ENCODE measurements at places on chromosomes 6 and 20.

DNA sequence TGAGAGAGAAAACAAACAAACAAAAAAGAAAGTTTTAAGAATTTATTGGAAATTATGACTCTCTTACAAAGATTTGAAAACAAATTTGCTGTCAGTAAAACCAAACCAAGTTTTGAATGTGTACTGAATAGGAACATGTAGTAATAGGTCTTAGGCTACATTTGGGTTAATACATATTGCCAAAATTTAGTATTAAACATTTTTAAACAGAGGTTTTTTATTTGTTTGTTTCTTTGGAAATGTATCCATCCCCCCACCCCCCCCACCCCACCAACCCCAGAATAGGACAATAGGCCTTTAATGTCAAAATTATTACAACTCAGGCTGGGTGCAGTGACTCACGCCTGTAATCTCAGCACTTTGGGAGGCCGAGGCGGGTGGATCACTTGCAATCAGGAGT is 2.5 kb downstream of the C6orf118 start:
- no peak for DNase-seq

DNA sequence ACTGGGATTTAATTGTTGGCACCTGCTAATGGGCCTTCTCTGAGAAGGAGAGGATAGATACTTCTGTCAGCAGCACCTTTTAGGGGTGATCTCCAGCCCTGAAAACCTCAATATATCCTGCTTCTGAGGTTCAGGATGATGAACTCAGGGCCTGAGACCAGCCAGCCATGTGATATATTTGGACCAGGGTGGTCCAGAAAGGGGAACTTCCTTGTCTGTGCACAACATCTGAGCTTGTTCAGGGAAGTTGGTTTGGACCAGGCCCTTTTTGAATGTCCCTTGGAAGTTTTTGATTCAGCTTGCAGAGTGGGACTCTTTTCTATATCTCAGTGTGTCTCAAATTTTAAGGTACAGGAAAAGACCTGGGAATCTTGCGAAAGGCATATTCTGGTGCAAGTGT is 85.8 kb downstream of the GFRA4 start:
- no peak for DNase-seq

- DNase-seq, result no peak
Observed at GRCh38 chr6:35071347-35071994, 69.7 kb downstream of the TCP11 start.

- DNase-seq, result no peak
Observed at GRCh38 chr6:160305926-160306713, 42.1 kb upstream of the SLC22A3 start.

DNA sequence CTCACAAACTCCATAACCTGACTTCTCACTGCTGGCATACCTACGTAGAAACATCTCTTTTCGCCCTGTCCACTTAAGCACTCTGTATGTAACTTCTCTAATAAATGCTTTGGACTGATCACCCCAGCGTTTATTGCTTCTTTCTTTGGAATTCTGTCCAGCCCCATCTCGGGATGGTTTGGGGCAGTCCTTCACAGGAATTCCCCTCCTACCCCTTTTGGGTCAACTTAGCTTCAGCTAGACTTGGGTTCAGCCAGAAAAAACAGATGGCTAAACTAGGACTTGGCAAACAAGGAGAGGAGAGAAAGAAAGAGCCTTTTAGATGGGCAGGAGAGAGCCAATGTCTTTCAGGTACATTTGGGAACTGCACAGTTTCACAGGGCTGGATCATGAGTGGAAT is 3.9 kb upstream of the LTV1 start:
- no peak for DNase-seq

- DNase-seq, result no peak
Observed at GRCh38 chr6:141513830-141514229, 618.9 kb upstream of the GJE1 start.

DNA sequence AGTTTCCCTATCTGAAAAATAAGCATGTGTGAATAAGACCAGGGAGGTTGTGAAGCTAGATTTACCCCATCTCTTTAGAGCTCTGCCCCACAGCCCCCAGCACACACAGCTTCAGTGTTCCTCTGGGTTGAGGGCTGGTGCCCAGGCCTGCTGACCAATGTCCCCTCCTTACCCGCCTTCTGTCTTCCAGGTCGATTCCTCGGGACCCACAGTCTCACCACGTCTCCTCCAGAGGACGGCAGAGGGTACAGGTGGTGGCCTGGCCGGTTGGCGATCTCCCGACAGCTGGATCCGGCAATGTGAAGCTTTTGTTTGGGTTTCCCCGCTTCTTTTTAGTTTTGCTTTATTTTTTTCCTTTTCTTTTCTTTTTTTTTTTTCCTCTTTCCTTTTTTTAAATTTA is 42.0 kb downstream of the STK35 start:
- DNase-seq, result no peak

DNA sequence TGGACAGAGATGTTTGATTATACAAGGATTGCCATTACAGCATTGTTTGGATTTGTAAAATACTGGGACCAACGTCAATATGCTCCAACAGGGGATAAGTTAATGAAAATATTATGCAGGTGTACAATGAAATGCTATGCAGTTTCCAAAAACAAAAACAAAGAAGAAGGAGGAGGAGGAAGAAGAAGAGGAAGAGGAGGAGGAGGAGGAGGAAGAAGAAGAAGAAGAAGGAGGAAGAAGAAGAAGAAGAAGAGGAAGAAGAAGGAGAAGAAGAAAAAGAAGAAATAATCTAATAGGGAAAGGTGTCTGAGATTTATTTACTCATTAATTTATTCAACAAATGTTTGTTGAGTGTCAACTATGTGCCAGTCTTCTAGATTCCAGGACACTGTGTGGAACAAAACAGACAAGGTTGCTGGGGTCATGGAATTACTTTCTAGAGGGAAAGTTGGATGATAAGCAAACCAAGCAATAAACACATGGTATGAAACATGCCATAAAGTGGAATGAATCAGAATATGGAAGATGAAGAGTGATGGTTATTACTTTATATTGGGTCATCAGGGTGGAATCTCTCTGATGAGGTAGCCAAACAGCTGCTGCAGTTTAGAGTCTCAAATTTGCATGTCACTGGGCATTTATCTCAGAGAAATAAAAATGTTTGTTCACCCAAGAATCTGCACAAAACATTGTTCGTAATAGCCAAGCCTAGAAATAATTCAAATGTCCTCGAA is 6.3 kb upstream of the TRIM27 start:
- DNase-seq, result no peak

DNA sequence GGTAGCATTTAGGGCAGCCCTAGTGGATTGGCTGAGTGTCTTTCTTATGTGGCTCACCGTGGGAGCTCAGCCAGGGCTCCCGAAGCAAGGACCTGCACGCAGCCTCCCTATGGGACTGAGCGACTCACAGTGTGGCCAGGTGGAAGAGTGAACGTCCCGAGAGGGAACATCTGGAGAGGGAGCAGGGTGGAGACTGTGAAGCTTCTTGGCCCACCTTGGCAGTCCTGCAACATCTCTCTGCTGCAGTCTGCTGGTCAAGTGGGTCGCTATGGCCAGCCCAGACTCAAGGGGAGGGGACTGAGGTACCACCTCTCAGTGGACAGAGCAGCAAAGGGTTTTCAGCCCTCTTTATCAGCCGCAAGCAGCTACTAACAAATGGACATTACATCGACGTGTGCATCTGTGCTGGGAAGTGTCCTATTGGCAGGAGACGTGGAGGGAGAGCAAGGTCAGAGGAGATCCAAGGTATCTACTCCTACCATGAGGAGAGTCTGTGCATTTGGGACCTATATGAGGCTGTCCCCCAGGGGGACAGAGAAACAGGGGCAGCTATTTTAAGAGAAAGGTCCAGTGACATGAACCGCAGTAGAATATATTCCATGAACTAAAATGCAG is 49.0 kb upstream of the NXT1 start:
- DNase-seq, result no peak

- no peak for DNase-seq
Observed at GRCh38 chr20:5061213-5061612, 58.5 kb downstream of the PCNA start.

- DNase-seq, result no peak
Observed at GRCh38 chr6:68559716-68560115, 75.4 kb upstream of the ADGRB3 start.

DNA sequence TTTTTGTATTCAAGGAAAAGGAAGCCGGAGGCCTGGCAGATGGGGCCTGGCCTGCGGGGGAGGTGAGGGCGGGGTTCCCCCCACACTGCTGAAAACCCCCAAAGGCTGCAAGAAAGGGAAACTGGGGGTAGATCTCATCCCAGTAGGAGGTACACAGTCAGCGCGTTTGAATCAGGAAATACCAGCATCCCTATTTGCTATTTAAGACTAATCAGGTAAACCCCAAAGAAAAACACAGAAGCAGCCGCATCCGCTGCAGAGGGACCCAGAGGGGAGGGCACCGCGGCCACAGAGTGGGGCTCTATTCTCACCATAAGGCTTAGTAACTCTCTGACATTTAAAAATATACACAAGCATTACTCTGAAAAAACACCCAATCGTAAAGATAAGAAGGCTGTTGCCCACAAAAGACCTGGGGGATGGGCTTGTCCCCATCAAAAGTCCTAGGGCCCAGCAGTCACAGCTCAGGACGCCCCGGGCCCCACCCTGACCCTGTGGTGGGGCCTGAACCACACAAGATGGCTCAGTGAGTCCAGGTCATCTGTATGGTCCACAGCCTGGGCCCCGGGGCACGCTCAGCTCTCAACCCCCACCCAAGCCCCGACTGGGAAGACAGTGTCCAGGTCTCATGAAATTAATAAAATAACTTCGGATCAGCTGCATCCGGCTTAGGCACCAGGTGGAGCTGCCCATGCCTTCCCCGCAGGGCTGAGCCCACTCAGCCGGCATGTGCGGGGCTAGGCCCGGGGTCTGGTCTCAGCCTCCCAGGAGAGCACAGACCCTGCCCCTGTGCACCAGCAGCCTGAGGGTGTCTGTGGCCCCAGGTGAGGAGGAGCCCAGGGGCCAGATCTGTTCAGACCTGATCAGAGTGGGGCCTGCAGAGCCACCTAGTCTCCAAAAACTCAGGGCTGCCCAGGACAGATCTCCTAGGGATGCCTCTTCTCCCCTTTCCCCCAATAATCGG is 31.0 kb downstream of the KCNQ2 start:
- no peak for DNase-seq

DNA sequence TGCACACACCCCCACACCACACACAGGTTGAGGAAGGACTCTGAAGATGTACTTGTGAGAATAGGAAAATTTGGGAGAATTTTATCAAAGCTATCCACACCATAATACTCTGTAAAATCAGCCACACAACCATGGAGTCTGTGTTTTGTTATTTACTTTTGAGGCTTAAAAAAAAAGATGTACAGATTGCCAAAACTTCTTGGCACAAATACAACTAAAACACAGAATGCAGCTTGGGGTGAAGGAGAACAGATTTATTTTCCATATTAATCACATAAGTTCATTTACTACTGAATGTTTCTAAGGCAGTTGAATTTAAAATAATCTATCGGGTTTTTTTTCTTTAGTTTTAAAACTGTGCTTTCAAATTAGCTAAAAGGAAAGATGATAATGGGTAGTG is 32.8 kb upstream of the KCNQ5 start:
- DNase-seq, result no peak

DNA sequence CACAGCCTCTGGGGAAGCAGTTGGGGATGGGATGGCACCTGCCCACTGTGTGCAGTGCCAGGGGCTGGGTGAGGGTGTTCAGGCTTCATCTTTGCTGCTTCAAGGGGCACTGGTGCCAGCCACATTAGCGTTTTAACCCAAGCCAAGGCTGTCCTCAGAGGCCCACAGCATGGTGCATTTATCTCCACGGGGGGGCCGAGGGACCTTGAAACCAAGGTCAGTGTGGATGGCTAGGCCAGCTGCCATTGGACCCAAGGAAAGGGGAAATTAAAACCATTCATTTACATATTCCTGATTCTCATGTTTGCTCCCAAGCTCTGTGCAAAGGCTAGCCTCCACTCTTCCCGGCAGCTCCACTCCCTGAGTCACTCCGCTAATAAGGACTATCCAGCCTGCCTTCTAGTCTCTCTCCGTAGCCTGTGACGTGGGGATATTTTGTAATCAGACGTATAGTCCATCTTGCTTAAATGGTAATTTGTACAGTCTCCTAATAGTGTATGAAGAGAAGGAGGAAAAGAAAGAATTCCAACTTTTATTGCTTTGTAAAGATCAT is 197.1 kb downstream of the CDH4 start:
- no peak for DNase-seq

DNA sequence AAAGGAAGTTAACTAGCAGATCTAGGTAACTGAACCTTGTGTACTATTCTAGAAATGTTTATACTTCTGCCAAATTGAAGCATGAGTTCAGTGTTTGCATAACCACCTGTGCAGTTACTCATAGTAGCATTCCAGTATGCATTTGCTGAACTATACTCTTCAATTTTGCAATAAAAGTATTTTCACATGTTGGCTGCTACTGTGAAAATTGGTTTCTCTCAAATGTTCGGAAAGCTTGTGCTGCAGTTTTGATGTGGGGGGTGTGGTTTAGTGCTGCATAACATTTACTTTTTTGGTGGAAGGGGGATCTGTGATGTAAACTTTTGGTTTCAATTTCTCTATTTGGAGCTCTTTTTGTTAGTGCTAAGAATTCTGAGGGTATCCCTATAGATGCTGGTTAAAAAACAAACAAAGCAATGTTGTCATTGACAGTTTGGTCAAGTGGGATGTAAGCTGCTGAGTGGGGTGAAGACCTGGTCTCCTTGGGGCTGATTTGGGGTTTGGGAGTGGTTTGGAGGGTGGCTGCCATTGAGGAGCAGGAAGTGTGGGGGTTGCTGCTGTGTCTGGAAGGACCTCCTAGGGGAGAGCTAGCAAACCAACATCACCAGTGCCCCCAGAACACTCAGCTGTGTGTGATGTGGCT is 87.8 kb downstream of the CARMIL1 start:
- no peak for DNase-seq

DNA sequence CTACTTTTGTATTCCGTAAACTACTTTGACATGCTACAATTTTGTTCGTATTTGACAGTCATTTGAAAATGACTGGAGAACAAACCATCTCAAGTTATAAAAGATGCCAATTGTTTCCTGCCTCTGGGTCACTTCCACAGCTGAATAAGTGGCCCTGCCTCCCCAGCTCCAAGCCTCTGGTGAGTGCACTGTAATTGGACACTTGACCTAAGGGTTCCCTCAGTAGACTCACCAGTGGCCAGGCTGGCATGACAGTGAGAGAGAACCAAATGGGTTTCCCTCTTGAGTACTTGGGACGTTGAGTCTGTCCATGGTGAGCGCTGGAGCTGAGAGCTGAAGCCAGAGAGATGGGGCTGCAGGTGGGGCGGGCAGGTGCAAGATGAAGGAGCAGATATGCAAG is 57.1 kb downstream of the SLC35D3 start:
- DNase-seq, result no peak
